ENCODE measurements at places on chromosomes 1 and 21.

GRCh38 chr1:70487459-70487815 is 76.4 kb downstream of the CTH start:
- DNase-seq = no peak

DNA sequence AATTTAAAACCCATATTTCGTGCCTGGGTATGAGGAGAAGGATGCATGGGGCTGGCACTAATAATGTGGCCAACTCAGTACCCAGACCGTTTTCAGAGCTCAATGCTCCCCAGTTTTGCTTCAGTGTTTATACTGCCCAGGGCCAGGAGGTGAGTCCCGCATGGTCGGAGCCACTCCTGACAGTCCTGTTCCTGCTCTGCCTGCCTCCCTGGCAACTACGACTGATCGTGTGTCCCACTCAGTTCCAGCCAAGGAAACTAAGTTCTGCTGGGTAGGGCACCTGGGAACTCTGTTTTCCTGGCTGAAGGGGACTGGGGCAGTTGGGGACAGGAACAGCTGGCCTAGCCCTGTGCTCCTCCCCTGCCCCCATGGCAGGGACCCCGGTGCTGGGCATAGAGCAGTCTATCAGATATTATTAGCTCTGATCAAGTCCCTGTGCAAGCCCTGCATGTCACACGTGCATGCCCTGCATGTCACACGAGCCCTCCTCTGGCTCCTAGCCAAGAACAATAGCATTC is 19.2 kb downstream of the S100A7 start:
- DNase-seq = no peak

GRCh38 chr1:171637928-171638576 is 14.4 kb downstream of the MYOC start:
- DNase-seq = no peak

DNA sequence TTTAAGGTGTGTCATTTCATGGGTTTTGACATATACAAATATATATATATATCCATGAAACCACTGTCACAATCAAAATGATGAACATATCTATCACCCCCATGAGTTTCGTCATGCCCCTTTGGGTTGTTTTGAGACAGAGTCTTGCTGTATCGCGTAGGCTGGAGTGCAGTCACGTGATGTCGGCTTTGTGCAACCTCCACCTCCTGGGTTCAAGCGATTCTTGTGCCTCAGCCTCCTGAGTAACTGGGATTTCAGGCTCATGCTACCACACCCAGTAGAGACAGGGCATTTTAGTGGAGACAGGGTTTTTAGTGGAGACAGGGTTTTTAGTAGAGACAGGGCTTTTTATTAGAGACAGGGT is 8.0 kb downstream of the HJV start:
- DNase-seq = no peak

- no peak for DNase-seq
These were observed 3.2 kb downstream of the MTHFR start for GRCh38 chr1:11802616-11802972.

GRCh38 chr21:45109831-45110492 is 35.6 kb downstream of the ADARB1 start:
- no peak for DNase-seq

DNA sequence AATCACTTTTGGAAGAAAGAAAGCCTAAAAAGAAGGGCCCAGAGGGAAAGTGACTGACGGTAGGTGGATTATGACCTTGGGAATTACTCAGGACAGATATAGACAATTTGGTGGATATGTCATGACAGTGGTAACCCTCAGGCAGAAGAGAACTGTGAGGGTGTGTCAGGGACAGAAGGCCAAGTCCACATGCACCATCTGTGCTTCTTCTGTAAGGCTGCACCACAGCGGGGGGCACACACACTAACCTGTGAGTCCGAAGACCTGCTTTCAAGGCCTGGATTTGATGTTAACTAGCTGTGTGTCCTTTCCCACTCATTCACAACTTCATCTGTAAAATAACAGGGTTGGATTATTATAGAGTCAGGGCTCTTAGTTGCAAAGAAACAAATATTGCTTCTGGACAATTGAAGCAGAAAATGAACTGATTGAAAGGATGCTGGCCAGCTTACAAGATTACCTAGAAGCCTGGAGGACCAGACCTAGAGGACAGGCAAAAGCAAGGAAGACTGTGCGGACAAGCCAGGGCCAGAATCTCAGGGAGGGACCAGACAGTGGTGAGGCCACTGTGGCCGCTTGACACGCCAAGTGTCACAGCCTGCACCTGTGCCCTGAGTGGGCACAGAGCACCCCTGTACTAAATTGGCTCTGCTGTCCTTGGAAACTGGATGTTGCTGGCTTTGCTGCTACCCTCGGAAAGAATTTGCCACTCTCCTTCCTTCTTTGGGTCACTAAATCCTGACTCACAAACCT is 34.7 kb upstream of the USP24 start:
- no peak for DNase-seq

DNA sequence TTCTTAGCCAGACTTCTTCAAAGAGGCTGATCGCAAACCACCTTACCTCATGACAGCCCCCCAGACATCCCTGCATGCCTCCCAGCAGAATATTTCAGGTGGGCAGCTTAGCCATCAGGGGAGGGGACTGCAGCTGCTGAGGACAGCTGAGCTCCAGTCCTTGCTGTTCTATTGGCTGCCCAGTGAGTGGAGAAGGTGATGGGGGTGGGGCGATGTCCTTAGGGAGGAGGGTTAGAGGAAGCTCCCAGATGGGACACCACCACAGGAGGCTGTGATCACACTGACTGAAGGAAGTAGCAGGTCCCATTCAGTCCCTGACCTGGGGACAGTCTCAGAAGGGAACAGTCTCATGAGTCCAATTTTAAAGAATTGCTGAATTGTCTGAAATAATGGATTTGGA is 38.3 kb downstream of the GJA5 start:
- no peak for DNase-seq

- no peak for DNase-seq
These were observed 90.8 kb downstream of the VAV3 start for GRCh38 chr1:107874221-107874620.

DNA sequence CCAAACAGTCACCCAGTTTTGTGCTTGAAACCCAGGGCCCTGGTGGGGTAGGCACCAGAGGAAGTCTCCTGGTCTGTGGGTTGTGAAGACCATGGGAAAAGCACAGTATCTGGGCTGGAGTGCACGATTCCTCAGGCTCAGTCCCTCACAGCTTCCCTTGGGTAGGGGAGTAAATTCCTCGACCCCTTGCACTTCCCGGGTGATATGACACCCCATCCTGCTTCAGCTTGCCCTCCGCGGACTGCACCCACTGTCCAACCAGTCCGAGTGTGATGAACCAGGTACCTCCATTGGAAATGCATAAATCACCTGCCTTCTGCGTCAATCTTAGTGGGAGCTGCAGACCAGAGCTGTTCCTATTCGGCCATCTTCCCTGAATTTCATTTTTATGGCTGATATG is 133.9 kb upstream of the KCTD3 start:
- DNase-seq = no peak

DNA sequence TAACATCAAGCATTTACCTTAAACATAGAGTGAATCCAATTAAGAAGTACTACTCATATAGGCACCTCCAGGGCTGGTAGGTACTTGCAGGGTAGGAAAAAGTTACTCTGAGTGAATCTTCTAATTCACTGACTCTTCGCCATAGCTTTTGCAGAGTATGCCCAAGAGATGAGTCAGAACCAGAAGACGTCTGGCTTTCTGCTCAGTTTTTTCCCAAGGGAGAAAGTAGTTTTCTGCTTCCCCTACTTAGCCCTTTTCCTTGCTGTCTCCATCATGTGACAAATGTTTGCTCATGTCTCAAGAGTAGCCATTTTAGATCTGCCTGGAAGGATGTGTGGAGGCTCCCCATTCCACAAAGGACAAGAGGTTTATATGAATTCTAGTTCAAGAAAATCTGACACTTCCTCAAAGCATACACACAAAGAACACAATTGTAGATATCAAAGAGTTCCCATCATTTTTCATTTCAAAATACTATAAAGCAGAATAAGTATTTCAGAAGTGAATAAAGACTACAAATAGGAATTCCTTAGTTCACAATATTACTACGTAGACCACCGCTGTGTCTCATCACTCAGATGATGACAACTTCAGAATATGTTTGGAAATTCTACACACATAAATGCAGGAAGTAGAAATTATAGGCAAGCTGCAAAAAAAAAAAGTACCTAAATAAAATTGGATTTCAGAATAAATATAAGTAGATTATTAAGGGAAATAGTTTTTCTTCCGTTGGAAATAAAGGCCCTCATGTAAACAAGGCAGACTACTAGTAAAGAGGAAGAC is 98.5 kb downstream of the ASH1L start:
- no peak for DNase-seq

DNA sequence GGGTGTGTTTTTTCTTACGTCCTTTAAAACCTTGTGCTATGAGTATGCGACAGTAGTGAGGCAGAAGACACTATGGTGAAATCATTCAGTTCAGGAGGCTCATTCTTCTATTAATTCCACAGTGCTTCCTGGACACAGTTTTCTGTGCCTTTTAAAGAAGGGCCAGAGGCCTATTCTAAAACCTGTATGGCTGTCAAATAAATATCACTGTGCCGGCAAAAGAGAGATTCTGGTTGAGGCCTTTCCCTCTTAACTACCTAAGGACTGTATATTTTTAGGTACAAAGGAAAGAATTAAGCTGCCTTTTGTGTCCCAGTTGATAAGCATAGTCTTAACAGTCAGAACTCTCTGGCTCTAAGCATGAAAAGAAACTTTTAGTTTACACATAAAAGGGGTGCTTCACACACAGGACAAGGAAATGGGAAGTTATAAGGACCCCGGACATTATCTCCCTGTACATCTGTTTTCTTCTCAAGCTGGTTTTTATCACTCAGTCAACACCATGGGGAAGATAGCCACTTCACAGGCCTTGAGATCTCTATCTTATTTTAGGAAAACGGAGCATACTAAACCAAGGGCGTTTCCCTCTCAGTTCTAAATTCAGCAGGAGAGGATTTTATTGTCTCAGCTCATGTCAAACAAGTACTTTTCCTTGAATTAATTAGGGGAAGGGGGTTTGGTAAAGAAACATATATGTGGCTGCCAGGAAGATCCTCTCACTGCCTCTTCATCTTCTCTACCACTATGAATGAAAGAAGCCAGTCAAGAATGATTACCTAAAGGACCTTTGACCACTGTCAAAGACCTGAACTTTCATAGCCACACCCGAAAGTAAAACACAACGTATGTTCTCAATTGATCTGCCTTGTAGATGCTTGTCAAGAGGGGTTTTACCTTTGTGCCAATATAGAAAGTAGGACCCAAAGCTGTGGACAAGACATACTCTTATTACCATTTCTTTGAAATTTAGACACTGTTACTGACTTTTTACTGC is 71.4 kb upstream of the HSPA13 start:
- DNase-seq = peak; percentile 40

DNA sequence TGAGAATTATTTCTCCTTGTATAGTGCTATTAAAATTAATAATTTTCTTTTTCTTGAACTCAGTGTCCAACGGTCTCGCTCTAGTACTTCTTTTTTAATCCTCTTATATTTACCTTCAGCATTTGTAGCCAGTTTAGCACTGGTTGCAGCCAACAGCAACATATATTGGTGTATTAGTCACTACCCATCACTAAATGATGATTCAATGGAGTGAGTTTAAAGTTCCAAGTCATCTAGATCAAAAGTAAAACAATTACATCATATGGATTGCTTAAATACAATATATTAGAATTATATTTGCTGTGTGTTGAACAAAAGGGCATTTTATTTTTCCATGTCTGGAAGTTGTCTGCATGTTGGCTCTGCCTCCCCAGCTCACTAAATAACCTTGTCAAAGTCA is 591.8 kb downstream of the ADGRL2 start:
- no peak for DNase-seq

GRCh38 chr1:83849191-83850061 is 149.5 kb downstream of the TTLL7 start:
- DNase-seq = no peak

GRCh38 chr1:68819190-68819829 is 322.4 kb upstream of the DEPDC1 start:
- DNase-seq = no peak

GRCh38 chr1:246214708-246215509 is 292.2 kb downstream of the SMYD3 start:
- peak; percentile 27 for DNase-seq

DNA sequence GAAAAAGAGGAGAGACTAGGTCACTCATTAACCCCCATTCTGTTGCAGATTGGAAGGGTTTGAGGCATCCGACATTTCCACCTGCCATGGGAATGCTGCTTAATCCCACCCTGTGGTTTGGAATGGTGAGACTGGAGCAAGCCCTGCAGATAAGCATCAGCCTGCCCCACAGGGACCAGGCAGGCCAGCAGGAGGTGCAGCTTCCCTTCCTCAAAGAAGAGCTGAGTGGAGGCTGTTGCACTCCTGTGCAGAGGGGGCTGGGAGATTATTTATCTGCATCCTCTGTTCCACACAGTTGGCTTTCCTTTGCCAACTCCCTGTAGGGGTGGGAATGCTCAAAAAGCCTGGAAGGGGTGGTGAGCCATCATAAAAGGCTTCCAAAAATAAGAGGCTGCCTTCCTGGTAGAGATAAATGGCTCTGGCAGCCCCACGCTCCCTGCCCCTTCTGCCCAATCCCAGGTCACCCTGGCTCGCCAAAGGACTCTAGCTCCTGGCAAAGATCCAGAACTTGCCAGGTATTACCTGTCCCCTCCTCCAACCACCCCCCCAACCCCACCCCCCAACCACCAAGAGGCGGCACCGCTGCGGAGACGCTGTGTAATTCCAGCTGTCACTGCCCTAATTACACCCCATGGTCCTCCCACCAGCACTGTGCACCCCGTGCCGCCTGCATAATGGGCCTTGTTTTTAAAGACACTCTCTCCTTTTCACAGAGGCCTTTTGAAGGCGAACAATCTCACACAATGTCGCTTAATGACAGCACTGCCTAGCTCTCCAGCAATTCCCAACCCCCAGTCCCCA is 83.0 kb upstream of the ZC3H12A start:
- no peak for DNase-seq

DNA sequence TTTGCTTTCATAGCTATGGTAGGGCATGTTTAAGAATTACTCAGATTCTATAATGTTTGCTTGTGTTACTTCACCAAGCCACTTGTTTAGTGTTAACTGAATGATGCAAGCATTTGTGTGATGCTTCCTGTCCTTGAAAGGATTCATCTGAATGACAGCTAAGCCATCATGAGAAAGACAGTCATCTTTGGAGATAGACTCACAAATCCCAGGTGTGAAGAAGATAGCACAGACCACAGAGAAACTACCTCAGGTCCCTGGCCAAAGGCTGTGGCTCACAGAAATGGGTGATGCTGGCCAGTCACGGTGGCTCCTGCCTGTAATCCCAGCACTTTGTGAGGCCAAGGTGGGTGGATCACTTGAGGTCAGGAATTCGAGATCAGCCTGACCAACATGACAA is 321.4 kb downstream of the DPYD start:
- DNase-seq = no peak

GRCh38 chr1:204087893-204088528 is 15.1 kb downstream of the SOX13 start:
- DNase-seq = no peak

GRCh38 chr1:171940368-171940767 is 99.1 kb downstream of the DNM3 start:
- DNase-seq = peak; percentile 73
